ENCODE measurements at places on chromosomes 4 and X. TPM values are rescaled to one million over a fixed set of nuclear protein-coding genes. Genes with fewer than 3 reads are reported as not detected.

DNA sequence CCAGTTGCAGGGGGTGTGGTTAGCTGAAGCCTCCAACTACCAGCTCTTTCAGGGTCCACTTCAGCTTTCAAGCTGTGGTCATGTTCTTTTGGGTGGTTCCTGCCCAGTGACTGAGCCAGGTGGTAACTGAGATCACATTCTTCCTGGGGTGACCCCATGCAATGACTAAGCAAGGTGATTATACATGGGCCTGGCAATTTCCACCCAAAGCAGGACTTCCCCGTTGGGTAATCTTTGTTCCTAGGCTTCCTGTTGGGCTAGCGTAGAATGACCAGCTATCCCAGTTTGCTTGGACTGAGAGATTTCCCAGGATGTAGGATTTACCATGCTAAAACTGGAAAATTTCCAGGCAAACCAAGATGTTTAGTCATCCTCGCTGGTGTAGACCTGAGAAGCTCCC, 18.4 kb upstream of the MAGEB17 start:
- no peak for DNase-seq

DNA sequence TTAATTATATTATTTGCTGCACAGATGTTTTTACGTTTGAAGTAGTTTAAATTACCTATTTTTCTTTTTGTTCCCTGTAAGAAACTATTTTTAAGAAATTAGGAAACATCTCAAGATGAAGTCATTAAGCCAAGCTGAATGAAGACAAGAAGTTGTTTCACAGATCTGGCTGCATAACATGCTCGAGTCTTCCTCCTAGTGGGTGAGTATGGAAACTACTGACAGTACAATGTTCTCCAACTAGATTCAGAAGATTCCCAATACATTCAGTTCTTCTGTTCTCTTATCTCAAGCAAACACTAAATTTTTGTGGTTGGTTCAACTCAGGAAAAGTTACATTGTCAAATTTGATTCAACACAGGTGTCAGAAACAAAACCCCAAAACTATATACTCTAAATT, 256.8 kb upstream of the VCX start:
- no peak for DNase-seq

DNA sequence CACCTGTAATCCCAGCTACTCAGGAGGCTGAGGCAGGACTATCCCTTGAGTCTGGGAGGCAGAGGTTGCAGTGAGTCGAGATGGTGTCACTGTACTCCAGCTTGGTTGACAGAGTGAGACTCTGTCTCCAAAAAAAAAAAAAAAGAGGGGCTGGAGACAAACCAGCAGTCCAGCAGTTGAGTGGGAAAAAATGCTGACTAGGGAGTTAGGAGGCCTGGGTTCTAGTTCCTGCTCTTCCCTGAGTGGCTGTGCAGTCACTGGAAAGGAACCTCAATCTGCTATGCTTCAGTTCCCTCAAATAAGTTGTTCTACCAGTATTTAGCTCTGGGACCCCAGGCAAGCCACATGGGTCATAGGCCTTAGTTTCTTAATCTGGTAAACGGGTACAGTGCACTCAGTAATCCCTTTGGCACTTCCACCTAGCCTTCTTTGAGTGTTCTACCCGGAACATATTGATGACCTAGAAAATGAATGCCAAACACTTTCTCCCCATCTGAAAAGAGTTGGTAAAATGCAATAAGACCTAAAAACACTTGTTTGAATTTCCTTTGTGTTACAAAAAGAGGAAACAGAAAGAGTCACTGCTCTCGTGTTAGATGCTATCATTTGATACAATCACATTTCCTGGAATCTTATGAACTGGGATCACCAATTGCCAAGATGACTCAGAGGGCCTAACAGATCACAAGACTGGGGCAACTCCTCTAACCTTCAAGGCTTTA, 99.3 kb upstream of the EGFL6 start:
- DNase-seq = no peak

The ADH5 gene
- 45.9 TPM for total RNA-seq

DNA sequence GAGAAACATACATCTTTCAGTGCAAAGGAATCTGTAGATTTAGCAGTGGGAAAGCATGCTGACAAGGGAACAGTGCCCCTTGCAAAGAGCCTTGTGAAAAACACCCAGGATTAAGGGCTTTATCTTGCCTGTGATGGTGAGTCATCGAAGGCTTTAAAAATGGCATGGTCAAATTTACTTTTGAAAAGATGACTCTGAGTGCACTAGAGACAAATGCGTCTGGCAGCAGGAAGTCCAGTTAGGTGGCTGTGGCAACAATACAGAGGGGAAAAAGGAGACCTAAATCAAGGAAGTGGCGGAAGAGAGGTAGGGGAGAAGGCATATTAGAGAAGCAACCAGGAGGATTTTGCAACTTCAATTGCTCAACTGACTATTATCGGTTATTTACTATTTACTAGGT, 472.6 kb upstream of the CPEB2 start:
- DNase-seq = no peak

The GPR34 gene
- 0.17 TPM for total RNA-seq

- DNase-seq = no peak
Observed at GRCh38 chr4:105637408-105638176, 70.9 kb downstream of the INTS12 start.

DNA sequence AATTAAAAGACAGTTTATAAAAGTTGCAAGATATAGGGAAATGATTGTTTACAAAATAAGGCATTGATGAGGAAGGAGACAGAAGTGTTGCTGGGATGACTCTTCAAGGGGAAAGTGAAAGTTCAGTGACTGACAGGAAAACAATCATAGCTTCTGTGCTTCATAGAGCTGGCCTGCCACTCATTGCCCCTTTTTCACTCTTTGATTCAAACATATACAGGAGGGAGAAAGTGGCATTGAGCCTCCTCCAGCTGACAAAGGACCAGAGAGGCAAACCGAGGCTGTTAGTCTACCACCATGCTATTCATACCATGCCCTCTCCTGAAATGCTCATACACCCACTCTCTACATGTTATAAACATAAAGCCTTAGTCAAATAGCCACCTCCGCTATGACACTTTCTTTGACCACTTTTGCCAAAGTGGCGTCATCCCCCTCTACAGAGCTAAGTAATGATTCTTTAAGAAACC, 79.2 kb upstream of the ATOH1 start:
- no peak for DNase-seq

GRCh38 chr4:185654311-185654710, 119.0 kb upstream of the PDLIM3 start:
- no peak for DNase-seq

GRCh38 chrX:131752493-131753198, 208.8 kb downstream of the OR13H1 start:
- no peak for DNase-seq

DNA sequence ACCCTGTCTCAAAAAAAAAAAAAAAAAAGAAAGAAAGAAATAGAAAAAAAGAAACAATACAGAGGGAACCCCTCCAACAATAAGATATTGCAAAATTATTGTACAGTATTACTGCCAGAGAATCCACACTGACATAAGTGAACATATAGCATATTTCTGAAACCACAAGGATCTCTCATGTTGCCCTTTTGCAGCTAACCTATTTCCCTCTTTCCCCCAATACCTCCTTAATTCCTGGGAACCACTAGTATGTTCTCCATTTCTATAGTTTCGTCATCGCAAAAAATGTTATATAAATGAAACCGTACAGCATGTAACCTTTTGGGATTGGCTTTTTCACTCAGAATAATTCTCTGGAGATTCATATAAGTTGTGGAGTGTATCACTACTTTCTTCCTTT, 20.0 kb upstream of the BMP2K start:
- no peak for DNase-seq

GRCh38 chr4:76012388-76012801, 5.1 kb upstream of the CXCL9 start:
- no peak for DNase-seq

The ZNF185 gene
- total RNA-seq = 40.2 TPM

The REPS2 gene
- total RNA-seq = 3.3 TPM

DNA sequence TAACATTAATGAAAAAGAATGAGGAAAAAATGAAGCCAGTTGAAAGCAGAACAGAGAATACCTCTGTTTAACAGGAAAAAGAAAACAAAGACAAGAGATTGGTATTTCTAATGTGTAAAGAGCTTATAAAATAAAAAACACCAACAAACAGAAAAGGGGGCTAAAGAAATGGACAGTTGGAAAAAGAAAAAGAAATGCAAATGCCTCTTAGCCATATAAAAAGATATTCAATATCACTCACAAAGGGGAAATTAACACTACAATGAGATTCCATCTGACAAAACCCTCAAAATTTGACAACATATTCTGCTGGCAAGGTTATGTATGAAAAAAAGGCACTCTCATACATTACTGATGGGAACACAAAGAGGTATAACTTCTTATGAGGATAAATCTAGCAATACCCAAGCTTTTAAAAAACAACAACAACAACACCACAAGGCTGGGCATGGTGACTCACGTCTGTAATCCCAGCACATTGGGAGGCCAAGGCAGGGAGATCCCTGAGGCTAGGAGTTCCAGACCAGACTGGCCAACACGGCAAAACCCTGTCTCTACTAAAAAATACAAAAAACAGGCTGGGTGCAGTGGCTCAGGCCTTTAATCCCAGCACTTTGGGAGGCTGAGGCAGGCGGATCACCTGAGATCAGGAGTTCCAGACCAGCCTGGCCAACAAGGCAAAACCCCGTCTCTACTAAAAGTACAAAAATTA, 75.8 kb downstream of the FRYL start:
- DNase-seq = no peak

The EDA2R gene
- 0.37 TPM for total RNA-seq

- DNase-seq = no peak
Observed at GRCh38 chr4:153064571-153064970, 128.4 kb downstream of the FHDC1 start.

- no peak for DNase-seq
Observed at GRCh38 chr4:152935631-152936445, at the start of gene FHDC1. Gene FHDC1 (plus strand): TSS chr4:152936323. CDS start chr4:152943058, 6,735 bp downstream.

- no peak for DNase-seq
Observed at GRCh38 chr4:46185766-46186165, 61.9 kb upstream of the GABRG1 start.

DNA sequence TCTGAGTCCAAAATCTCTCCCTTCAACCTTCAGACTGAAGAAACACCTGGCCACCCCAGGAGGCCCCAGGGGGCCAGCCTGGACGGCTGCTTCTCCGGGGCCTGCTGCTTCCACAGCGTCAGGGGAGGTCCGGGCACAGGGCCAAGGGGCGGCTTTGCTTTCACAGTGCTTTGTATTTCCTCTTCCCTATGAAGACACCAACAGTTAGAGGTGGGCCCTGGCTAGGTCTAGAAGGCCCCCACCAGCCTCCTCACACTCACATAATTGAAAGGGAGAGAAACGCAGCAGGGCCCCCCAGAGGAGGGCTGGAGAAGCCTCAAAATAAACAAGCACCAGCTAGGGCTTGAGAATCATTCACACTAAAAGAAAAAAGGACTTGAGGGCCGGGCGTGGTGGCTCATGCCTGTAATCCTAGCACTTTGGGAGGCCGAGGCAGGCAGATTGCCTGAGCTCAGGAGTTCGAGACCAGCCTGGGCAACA, 17.8 kb downstream of the SCD5 start:
- DNase-seq = no peak

The NXF2 gene
- not detected for total RNA-seq

DNA sequence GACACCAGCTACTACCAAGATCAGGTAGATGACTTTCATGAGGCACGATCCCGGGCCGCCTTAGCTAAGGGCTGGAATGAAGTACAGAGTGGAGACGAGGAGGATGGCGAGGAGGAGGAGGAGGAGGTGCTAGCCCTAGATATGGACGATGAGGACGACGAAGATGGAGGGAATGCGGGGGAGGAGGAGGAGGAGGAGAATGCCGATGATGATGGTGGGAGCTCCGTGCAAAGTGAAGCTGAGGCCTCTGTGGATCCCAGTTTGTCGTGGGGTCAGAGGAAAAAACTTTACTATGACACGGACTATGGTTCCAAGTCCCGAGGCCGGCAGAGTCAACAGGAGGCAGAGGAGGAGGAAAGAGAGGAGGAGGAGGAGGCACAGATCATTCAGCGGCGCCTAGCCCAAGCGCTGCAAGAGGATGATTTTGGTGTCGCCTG, 481 bp downstream of the UTP3 start:
- no peak for DNase-seq

GRCh38 chr4:142845293-142846107, 601 bp downstream of the INPP4B start:
- DNase-seq = no peak

The CXorf66 gene
- total RNA-seq = not detected

The NKX3-2 gene
- not detected for total RNA-seq

DNA sequence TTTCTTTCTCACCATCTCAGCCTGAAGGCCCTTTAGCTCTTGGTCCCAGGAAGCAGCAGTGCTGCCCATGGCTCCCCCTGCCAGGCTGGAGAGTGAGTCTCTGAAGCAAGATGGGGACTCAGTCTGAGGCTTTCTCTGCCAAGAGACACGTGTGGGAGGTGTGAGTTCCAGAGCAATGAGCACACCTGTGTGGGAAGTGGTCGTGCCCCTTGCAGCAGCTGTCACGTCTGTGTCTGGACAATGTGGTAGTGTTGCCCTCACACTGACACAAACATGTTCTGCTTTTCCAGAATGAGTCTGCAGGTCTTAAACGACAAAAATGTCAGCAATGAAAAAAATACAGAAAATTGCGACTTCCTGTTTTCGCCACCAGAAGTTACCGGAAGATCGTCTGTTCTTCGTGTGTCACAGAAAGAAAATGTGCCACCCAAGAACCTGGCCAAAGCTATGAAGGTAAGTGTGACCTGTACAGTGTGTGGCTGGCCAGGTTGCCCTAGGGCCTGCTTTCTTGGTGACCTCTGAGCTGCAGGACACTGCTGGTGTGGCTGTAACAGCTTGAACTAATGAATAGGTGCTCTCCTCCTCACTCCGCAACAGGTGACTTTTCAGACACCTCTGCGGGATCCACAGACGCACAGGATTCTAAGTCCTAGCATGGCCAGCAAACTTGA, 1.9 kb downstream of the TACC3 start:
- no peak for DNase-seq

The EXOC1 gene
- 20.6 TPM for total RNA-seq

DNA sequence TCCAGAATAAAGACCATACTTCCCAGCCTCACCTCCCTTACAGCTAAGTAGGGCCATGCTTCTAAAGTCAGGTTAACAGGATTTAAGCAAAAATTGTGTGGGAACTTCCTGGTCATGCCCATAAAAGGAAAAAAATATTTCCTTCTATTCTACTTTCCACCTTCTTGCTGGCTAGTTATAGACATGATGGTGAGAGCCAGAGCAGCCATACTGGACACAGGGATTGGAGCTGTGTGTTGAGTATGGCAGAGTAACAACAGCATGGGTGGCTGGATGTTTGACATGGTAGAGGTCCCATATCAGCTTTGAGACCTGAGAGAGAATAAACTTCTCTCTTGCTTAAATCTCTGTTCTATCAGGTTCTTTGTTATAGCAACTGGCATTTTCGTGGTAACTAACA, 15.1 kb upstream of the CBR4 start:
- DNase-seq = no peak

DNA sequence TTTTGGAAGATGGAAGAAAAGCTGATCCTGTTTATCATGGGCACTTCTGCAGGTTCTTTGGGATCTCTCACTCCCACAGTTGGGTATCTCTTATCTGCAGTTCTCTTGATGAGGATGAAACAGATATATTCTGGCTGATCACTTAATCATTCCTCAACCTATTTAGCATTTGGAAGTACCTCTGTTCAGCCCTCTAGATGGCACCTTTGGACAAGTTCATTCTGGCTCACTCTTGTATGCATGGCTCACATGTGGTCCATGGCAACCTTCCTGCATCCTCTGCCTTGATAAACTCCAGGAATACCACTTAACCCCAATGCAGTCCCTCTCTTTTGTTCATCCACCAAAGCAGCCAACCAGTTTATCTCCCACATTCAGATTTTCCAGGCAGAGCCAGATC, 74.2 kb downstream of the SMARCA5 start:
- no peak for DNase-seq

Measured in T-helper 17 cell (primary cell).